Thymus (tissue), 14 donors: ENCODE measurements at places on chromosomes 6 and 20. TPM values are rescaled to one million over a fixed set of nuclear protein-coding genes. Genes with fewer than 3 reads are reported as not detected.

VWA7 gene
- polyA plus RNA-seq = 0.66 TPM

OPRM1 gene
- 0.02 TPM for polyA plus RNA-seq

SERPINB6 gene
- 84.3 TPM for polyA plus RNA-seq

POLR3F gene
- 12.9 TPM for polyA plus RNA-seq

GRCh38 chr20:48841196-48841874, 13.5 kb upstream of the PREX1 start:
- no peak for DNase-seq
- no peaks in the 10 kb centered on the region for H3K27me3 ChIP-seq
- no peaks in the 10 kb centered on the region for H3K36me3 ChIP-seq
- H3K4me3 ChIP-seq = no peak overlapping the region

- H3K4me1 ChIP-seq = no peaks in the 10 kb centered on the region
- no peak overlapping the region for H3K4me3 ChIP-seq
- DNase-seq = no peak
- H3K27me3 ChIP-seq = no peaks in the 10 kb centered on the region
Observed at GRCh38 chr6:81003156-81003555, 749.3 kb downstream of the TENT5A start.

GRCh38 chr6:43228951-43229802, at the start of gene DNPH1:
TSS of gene DNPH1 (minus strand) at chr6:43229481. CDS start at chr6:43229456, 25 bp downstream.
- H3K4me3 ChIP-seq = peak within 1 kb of the TSS; percentile 84
- H3K4me1 ChIP-seq = peaks cover 6% of the 10 kb centered on the region
- peaks cover 7% of the 10 kb centered on the region for H3K36me3 ChIP-seq

DNA sequence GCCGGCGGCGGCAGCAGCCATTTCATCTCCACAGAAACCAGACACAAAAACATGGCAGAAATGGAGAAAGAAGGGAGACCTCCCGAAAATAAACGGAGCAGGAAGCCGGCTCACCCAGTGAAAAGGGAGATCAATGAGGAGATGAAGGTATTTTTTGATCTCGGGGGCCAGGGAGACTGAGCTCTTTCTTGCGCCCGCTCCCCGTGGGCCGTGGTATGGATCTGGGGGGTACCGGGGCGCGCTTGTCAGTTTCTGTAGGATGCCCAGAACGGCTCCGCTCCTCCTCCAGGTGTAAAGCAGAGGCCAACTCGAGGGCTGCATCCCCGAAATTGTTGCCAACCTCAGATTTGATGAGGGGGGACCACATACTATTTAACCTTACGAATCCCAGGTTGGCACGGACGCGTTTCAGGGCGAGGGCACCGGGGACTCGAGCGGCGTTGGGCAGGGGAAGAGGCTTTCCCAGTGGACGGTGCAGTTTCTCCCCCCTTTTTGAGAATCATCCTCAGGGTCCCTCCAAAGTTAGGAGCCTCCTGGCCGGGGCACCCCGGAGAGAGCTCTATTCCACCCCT, 735 bp downstream of the SOBP start:
- no peak for DNase-seq
- peak overlapping the region; percentile 7 for H3K27ac ChIP-seq
- H3K36me3 ChIP-seq = no peaks in the 10 kb centered on the region
- H3K4me3 ChIP-seq = peak overlapping the region; percentile 76
- peaks cover 6% of the 10 kb centered on the region for H3K4me1 ChIP-seq

DNA sequence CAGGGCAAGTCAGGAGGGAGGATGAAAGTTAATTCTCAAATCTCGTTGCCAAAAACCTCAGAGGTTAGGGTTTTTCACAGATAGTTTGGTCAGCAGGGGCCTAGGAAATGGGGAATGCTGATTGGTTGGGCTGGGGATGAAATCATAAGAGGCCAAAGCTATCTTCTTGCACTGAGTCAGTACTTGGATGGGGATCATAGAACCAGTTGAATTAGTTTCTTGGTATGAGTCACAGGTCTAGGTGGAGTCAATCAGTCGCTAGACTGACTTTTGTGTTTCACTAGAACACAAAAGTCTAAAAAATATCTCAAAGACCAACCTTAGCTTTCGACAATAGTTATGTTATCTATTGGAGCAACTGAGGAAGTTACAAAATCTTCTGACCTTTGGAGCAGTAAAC, 368.5 kb downstream of the TBC1D32 start:
- H3K4me3 ChIP-seq = no peak overlapping the region
- no peaks in the 10 kb centered on the region for H3K4me1 ChIP-seq
- no peaks in the 10 kb centered on the region for H3K27me3 ChIP-seq

GRCh38 chr20:22825546-22825945, 209.6 kb upstream of the SSTR4 start:
- no peaks in the 10 kb centered on the region for H3K27me3 ChIP-seq
- no peaks in the 10 kb centered on the region for H3K36me3 ChIP-seq
- H3K4me3 ChIP-seq = no peak overlapping the region
- DNase-seq = no peak

DNA sequence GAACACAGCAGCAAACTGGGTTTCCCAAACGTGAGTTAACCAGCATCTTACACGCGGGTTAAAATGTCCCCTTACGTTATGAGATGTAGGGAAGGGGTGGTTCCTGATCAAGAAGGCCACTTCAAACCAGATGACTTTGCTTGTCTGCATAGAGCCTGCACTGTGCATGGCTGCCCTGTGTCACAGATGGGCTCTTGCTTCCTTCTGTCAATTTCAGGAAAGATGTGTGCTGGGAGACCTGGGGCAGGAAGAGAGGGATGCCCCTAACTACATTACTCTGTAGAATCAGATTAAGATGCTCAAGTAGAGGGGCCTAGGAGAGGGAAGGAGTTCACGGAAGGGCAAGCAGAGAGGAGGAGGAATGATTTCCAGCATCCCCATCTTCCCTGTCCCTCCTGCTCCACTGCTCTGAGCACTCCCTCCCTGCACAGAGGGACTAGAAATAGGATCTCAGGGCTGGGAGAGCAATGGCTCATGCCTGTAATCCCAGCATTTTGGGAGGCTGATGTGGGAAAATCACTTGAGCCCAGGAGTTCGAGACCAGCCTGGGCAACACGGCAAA, 63.5 kb upstream of the ZMYND8 start:
- H3K4me1 ChIP-seq = no peaks in the 10 kb centered on the region
- no peak overlapping the region for H3K4me3 ChIP-seq
- no peaks in the 10 kb centered on the region for H3K36me3 ChIP-seq
- H3K27ac ChIP-seq = no peak overlapping the region
- DNase-seq = no peak

DNA sequence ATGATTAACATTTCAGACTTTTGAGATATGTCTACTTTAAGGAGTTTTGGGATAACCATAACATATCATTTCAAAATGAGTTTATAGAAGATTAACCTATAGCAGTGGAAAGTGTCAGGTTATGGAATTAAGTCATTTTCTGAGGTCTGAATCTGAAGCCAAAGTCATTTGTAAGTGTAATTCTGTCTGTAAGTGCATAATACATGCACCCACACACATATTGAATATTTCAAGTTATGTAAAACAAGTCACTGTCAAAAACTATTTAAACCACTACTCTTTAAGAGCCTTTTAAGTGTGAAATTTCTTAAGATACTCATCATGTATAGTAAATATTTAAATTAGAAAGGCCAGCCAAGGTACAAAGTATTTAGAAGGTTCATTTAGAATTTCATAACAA, 115.8 kb upstream of the HMGCLL1 start:
- no peaks in the 10 kb centered on the region for H3K27me3 ChIP-seq
- H3K27ac ChIP-seq = no peak overlapping the region
- DNase-seq = no peak
- no peaks in the 10 kb centered on the region for H3K4me1 ChIP-seq
- no peaks in the 10 kb centered on the region for H3K36me3 ChIP-seq
- H3K4me3 ChIP-seq = no peak overlapping the region

- H3K36me3 ChIP-seq = peaks cover 45% of the 10 kb centered on the region
- no peak overlapping the region for H3K4me3 ChIP-seq
- no peaks in the 10 kb centered on the region for H3K27me3 ChIP-seq
- no peaks in the 10 kb centered on the region for H3K4me1 ChIP-seq
- no peak for DNase-seq
Observed at GRCh38 chr20:49292010-49292409, 14.2 kb upstream of the ZNFX1 start.
